ENCODE measurements at places on chromosomes 5 and 9.
A peak's percentile ranks its signal among the peaks of the same experiment; 100 is the strongest.

GRCh38 chr9:132672413-132672690 is 2.1 kb downstream of the GTF3C4 start:
- DNase-seq, result no peak

- DNase-seq, result no peak
Observed at GRCh38 chr9:95653246-95653645, 136.5 kb upstream of the PTCH1 start.

GRCh38 chr9:99135456-99135855 is 30.5 kb downstream of the TGFBR1 start:
- no peak for DNase-seq

- DNase-seq, result no peak
Observed at GRCh38 chr9:123753669-123754258, 176.2 kb downstream of the DENND1A start.

DNA sequence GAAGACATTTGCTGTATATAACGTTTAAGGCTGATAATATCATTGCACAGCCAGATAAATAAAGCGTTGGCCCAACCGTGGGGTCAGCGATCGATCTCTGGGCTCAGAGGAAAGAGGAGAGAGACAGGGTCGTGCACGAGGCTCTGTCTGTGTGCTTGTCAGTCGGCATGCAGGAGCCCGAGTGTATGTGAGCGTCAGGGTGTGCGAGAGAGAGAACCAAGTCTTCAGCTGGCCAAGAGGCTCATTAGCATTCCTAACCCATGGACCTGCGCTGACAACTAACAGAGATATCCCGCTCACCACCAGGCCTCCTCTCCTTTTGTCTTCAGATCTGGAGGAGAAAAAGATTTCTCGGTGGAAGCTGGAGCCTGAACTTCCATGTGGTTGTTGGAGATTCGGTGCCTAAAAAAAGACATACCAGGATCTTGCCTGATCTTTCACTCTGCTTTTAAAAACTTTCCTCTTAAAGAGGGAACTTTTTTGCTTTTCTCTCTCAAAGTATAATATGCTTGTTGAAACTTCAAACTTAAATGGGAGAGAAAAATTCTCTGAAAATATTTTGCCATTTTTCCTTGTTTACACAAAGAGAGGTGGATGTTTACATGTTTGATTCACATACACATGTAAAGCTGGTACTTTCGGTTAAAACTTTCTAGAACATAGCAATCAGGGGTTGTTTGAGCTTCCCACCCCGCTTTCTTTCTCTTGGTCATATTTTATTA is 16.5 kb downstream of the NR2F1 start:
- peak; percentile 79 for DNase-seq

DNA sequence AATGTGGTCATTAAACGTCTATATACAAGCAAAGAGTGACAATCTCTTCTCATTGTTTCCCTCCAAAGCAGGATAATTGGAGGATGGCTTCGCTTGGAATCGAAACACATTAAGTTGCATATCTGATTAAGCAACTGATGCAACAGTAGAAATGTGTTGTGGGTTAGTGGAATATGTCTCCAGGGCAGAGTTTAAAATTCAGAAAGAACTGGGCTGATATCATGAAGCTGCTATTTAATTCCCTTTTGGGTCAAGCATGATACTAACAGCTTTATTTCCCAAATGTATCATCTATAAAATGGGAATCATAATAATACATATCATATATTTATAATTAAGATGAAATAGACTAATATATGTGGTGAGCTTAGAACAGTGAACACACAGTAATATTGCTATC is 1763.0 kb upstream of the C9orf72 start:
- DNase-seq, result no peak

DNA sequence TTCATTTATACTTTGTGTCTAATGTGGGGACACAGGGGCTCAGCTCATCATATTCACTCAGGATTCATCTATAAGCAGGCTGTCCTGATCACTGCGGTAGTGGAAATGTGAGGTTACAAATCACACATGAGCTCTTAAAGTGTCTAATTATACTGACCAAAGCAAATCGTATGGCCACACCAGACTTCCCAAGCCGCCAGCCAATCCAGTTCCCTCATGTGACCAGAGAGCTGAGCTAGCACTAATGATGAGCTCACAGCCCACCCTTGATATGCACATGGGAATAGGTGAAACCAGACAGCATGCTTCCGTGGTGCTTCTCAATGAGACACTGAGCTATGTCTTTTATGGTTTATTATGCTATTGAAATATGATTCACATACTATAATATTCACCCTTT is 17.6 kb downstream of the ECM2 start:
- DNase-seq, result no peak
